ENCODE measurements at places on chromosomes 12 and 14.

- DNase-seq = no peak
These were observed 113.3 kb downstream of the ADGRD1 start for GRCh38 chr12:131066886-131067490.

DNA sequence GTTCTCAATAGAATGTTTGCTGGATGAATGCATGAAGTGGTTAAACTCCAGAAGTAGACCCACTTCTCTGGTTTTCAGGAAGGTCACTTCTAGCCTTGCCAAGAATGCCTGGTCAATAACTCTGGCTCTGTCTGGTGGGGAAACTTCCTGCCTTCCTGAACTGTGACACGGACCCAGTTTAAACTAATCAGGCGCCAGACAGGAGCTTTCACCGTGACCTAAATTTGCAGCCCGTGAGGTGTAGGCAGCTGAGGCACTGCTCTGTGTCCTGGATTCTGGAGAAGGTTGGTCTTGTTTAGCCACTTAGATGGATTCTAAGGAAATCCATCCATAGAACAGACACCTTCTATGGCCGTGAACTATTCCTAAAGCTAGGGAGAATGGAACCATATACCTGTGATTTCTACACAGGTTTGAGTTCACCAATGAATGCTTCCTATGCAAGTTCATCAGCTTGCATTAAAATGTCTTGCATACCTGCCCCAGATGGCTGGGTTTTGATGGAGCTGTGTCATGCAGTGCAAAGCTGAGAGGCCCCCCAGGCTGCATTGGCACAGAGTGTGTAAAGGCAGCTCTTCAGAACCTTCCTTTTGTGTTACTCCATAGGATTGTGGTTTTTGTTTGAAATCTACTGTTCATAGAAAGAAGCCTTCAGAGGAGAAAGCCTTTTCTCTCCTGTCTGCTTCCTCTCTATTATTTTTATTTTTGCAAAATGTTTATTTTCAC lies 4.4 kb downstream of the CHST11 start:
- DNase-seq = no peak

DNA sequence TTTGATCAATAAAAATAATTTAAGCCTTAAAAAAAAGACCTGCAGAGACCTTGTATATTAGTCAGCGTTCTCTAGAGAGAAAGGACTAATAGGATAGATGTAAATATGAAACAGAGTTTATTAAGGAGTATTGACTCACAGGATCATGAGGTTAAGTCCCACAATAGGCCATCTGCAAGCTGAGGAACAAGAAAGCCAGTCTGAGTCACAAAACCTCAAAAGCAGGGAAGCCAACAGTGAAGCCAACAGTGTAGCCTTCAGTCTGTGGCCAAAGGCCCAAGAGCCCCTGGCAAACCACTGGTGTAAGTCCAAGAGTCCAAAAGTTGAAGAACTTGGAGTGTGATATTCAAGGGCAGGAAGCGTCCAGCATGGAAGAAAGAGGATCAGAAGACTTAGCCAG lies 66.3 kb downstream of the TBX5 start:
- no peak for DNase-seq

- no peak for DNase-seq
These were observed 157.3 kb upstream of the NOS1 start for GRCh38 chr12:117518594-117519270.

GRCh38 chr12:59737725-59738463 lies 142.1 kb downstream of the SLC16A7 start:
- no peak for DNase-seq

DNA sequence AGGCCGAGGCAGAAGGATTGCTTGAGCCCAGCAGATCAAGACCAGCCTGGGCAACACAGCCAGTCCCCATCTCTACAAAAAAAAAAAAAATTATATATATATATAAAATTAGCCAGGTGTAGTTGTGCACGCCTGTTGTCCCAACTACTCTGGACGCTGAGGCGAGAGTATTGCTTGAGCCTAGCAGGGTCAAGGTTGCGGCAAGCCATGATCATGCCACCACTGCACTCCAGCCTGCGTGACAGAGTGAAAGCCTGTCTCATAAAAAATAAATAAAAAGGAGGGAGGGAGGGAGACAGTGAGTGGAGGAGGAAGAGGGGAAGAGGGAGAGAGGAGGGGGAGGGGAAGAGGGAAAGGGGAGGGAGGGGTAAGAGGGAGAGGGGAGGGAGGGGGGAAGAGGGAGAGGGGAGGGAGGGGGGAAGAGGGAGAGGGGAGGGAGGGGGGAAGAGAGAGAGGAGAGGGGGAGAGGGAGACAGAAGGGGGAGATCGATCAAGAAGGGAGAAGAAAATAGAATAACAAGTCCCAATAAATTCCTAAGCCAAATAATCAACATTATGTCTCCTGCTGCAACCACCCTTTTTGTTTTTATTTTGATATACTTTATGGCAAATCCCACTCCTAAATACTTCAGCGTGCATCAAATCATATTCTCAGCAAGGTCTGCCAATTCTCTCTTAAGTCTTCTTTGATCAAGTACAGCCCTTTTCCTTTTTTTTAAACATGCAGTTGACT lies 163.9 kb downstream of the MED13L start:
- no peak for DNase-seq

GRCh38 chr12:69570000-69570516 lies 15.2 kb upstream of the CCT2 start:
- DNase-seq = no peak

GRCh38 chr12:115343601-115344000 lies 659.6 kb upstream of the TBX3 start:
- DNase-seq = no peak

DNA sequence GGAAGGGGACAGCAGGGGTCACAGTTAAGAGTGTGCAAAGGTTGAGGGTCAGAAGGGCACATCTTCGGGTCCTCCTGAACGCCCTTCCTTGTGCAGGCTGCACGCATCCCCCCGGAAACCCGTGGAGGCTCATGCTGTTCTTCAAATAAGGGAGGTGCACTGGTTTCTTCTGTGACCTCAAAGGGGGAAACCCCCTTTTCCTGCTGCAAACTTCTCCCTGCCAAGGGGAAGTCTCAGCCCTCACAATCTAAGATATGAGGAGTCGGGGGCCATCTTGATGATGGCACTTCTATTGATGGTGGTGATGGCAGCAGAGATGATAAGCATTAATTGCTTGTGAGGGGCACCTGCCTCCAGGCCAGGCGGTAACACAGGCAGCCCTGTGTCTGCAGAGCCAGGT lies 40.0 kb downstream of the ISCA2 start:
- DNase-seq = no peak

DNA sequence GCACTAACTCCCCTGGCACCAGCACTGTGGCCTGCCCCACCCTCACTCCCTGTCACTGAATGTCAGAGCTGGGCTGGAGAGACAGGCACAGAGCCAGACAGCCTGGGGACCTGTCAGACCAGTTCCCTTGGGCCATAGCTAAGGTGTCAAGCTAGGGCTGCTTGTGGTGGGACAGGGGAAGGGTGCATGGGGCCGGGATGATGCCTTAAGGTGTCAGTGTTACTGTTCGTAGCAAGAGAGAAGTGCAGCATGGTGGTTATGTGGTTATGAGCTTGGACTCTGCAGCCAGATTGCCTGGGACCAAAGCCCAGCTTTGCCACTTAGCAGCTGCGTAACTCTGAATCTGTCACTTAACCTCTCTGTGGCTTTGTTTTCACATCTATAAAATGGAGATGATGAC lies 3.8 kb downstream of the RAPGEF3 start:
- no peak for DNase-seq

DNA sequence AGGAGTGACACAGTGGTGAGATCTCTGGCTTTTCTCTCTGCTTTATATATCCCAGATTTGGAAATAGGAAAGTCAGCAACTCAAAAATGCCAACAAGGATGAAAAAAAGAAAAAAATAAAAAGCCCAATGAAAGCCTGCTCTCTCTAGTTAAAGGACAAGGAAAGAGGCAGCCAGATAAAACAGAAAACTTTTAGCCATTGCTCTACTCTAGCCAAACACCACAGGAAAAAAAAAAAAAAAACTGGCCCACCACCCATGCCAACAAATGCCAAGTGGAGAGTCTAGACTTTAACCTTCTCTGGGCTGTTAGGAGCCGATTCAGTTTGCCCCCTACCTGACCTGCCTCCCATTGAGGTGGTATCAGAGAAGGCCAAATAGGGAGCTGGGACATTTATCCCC lies 222.3 kb upstream of the TMTC1 start:
- DNase-seq = no peak
